Spinal cord (tissue), 10 donors: ENCODE measurements at places on chromosomes 7 and 10. TPM values are rescaled to one million over a fixed set of nuclear protein-coding genes. Genes with fewer than 3 reads are reported as not detected.

DNA sequence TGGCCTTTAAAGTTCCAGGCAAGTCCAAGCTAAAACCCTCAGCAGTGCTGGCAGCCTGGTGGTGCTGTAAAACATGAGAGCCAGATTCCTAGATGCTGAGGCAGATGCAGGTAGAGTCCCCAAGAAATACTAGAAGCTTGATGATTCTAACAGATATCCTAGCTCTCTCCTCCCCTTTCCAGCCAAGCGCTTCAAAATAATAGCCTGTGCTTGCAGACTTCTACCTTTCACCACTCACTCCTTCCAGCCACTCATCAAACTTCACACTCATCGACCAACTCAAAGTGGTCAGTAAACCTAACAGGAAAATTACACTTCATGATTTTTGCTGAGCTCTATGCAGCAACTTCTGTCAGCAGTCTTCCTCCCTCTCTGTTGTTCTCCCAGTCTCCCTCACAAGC, 50.2 kb downstream of the LMBR1 start:
- no peaks in the 10 kb centered on the region for H3K27me3 ChIP-seq
- no peaks in the 10 kb centered on the region for H3K36me3 ChIP-seq
- DNase-seq: no peak
- H3K4me3 ChIP-seq: no peak overlapping the region

Gene UPK3B
- 1.0 TPM for polyA plus RNA-seq

- no peak overlapping the region for H3K27ac ChIP-seq
- no peaks in the 10 kb centered on the region for H3K27me3 ChIP-seq
- H3K36me3 ChIP-seq: no peaks in the 10 kb centered on the region
- H3K4me3 ChIP-seq: no peak overlapping the region
- no peak for DNase-seq
- H3K4me1 ChIP-seq: no peaks in the 10 kb centered on the region
These were observed 85.6 kb downstream of the ZEB1 start for GRCh38 chr10:31404640-31405039.

Gene ARHGEF35
- polyA plus RNA-seq: 1.2 TPM

DNA sequence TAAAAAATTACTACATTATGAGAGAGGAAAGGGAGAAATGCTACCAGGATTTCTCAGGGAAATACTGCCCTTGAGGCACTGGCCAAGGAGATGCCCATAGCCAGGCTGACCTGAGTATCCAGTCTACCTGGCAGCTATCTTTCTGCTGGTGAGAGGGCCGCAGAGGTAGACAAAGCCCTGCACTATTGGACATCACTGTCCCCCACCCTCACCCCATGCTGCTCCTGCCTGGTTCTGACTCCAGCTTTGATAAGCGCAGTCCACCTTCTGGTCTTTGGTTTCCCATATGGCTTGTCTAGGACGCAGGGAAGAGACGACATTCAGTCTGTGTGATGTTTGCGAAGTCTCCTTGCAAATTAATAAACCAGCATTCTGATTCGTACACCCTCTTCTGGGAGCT, 3.7 kb downstream of the ITPRIP start:
- peaks cover 5% of the 10 kb centered on the region for H3K27me3 ChIP-seq
- peaks cover 41% of the 10 kb centered on the region for H3K4me1 ChIP-seq
- DNase-seq: no peak
- no peaks in the 10 kb centered on the region for H3K36me3 ChIP-seq

Gene INPP5A
- 42.0 TPM for polyA plus RNA-seq

- H3K27ac ChIP-seq: peak overlapping the region; percentile 15
- H3K4me3 ChIP-seq: no peak overlapping the region
- no peaks in the 10 kb centered on the region for H3K27me3 ChIP-seq
- H3K4me1 ChIP-seq: peaks cover 15% of the 10 kb centered on the region
- H3K36me3 ChIP-seq: peaks cover 10% of the 10 kb centered on the region
- DNase-seq: no peak
These were observed 25.2 kb downstream of the OGDH start for GRCh38 chr7:44631458-44632115.

DNA sequence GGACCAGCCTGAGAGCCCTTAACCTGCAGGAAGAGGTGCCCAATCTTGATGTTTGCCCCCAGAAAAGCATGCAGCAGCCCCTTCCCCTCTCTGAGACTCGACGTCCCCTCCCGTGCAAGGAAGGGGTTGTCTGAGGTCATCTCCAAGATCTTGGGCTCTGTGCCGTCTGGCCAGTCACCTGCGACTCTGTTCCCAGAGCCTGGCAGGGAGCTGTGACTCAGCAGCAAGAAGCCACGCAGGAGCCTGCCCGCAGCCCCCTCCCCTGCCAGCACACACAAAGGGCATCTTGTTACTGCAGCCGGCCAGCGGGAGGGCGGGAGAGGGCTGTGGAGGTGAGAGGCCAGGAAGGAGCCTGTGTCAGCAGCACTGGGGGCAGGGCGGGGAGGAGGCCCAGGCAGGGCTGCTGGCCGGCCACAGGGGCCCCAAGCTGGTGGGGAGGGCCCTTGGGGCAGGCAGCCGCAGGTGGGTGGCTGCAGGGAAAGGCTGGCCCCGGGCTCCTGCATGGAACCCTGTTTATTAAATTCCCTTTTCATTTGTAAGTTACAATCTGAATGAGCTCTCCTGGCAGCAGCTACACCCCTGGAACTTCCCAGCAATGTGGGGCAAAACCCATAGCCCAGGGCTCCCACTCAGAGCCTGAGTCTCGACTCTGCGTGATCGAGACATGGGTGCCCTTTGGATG, 103.7 kb upstream of the ZMIZ1 start:
- H3K27me3 ChIP-seq: no peaks in the 10 kb centered on the region
- peak; percentile 71 for DNase-seq
- peak overlapping the region; percentile 19 for H3K27ac ChIP-seq
- no peaks in the 10 kb centered on the region for H3K36me3 ChIP-seq
- peaks cover 53% of the 10 kb centered on the region for H3K4me1 ChIP-seq

DNA sequence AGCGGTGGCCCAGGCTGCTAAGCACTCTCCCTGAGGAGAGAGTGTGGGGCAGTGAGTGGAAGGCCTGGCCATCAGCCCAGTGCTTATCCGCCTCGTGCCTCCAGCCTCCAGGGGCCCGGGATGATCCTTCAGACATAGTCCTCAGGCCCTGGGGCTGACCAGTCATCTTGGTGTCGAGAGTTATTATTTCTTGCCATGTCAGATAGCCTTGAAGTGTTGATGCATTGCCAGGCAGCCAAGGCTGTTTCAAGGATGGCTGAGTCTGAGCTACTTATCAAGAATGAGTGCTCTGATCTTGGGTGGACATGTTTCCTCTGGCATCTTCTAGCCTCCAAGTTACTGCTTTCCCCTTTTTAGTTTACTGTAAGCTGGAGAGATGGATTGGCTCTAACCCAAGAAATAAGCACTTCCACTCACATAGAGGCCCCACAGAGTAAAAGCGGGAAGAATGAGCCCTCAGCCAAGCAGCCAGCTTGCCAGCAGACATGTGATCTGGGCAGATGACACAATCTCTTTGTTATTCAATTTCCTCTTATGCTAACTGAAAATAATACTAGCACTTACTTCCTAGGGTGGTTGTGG, 136.5 kb upstream of the NAMPT start:
- DNase-seq: peak; percentile 30
- peak overlapping the region; percentile 61 for H3K27ac ChIP-seq
- peaks cover 16% of the 10 kb centered on the region for H3K4me1 ChIP-seq
